Stimulated activated CD8-positive, alpha-beta memory T cell treated with anti-CD3 and anti-CD28 coated beads, Interleukin-12 subunit alpha, Interleukin-12 subunit beta, amount 100 ng/mL, for 4 hours (primary cell): ENCODE measurements at places on chromosomes 3 and 15.
A peak's percentile ranks its signal among the peaks of the same experiment; 100 is the strongest.

GRCh38 chr3:30777426-30778113 lies 116.9 kb downstream of the GADL1 start:
- DNase-seq, result no peak

DNA sequence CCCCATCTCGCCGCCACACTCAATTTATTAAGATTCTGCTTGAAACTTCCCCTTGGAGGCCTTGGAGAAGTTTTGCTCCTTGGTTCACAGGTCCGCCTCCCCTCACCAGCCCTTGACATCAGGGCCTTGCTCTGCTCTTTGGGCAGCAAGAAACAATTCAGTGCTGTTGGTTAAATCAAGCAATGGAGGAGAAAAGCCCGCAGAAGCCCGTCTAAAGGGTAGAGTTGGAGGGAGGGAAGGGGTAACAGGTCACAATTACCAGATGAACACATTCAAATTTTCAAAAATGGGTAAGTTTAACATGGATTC lies 429 bp downstream of the PARP9 start:
- no peak for DNase-seq

- DNase-seq, result no peak
Observed at GRCh38 chr3:42025370-42026138, 63.7 kb upstream of the ULK4 start.

DNA sequence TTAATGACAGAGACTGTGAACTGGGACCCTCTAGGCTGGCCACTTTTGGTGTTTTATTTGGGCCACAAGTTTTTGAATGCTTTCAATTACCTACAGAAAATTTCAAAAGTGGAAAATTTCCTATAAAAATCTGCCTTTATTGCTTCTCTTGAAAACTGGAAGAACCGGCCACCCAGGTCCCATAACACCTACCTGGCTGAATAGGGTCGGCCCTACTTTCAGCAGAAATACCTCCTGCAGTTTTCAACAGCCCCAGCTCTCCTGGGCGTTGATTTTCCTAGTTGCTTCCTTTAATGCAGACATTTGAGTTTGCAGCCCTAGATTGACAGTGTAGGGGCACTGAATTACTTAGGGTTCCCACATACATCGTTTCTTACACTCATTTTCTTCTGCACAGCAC lies 719 bp upstream of the SRPRB start:
- DNase-seq, result no peak

DNA sequence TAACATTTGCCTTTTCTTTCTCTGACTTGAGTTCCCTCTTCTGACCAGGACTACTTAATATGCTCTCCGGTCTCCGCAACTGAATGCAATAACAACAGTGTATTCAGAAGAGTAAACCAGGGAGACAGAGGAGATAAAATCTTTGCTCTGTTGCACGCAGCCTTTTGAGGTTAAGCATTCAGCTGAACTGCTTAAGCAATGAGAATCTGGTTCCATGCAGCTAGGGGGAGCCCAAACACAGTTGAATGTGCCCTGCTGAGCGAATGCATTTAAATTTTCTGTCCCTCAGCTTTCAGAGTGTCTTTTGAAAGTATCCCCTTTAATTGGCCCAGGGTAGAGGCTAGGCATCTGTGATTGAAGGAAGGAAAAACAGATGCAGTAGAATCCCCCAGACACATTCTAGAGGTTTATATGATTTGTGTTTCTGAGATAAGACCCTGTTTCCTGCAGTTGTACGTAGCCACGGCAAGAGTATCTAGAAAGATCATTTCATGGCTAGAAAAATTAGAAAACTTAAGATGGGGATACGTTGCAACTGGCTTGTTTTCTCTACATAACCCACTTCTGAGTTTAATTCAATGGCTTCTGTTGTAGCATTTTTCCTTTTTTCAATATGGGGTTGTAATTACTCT lies 309.6 kb downstream of the TUSC7 start:
- no peak for DNase-seq

DNA sequence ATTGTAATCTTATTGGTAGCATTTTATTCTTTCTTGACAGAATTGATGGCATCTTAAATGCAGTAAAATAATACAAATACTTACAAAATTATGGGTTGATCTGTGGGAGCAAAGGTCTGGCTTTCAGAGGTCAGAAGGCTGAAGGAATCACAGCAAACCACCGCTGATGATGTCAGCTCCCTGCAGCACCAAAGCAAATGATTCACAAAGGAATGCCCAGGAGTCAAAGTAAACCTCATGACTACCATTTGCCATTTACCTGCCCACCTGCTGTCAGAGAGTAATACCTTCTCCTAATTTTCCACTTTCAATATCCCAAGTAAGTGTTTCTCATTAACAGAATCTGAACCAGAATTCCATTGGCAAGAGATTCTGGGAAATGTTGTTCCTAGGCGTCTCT lies 46.1 kb downstream of the CPA3 start:
- DNase-seq, result no peak

- peak; percentile 15 for DNase-seq
Observed at GRCh38 chr3:183306798-183307671, 54.0 kb downstream of the B3GNT5 start.

DNA sequence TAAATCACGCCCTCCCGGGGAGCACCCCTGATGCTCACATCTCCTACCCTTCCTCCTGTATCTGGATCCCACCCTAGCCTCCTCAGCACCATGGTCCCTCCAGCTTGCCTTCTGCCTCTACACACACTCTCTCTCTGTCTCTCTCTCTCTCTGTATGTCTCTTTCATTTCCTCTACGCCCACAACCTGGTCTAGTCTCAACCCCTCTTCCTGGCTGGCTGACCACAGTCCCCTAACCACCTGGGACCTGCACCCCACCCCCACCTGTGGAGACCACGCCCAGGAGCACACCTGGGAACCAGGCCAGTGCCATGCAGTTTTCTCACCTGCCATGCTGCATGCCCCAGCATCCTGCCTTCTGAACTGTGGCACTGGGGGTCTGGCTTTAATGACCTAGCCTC lies 4.0 kb upstream of the CFAP100 start:
- no peak for DNase-seq

DNA sequence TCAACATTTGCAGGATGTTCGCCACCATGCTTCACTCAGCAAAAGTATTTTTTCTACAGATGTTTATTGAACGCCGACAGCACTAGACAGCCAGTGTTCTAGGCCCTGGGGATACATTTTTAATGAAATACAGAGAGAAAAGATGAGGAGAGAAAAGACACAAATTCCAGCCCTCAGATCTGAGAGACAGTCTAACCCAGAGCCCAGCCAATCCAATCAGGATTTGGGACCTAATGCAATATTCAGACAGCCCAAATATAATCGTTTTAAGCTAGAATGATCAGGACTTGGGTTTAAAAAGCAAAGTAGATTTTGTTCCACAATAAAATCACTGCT lies 174.8 kb downstream of the SLCO3A1 start:
- no peak for DNase-seq

DNA sequence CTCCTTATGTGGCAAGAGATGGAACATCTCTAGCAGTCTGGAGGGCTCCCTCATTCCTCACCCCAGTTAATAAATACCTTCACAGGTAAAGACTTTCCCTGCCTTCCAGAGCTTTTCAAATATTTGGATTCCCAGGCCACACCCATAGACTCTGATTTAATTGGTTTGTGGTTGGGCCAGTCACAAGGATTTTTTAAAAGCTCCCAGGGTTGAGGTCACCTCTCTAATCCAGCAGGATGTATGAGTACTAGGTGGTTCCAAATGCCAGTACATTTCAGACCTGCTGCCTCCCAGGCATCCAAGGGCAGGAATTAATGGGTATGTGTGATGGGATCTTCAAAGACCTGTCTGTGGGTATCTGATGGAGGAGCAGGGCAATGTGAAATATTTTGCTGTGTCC lies 312.8 kb downstream of the CLSTN2 start:
- no peak for DNase-seq

DNA sequence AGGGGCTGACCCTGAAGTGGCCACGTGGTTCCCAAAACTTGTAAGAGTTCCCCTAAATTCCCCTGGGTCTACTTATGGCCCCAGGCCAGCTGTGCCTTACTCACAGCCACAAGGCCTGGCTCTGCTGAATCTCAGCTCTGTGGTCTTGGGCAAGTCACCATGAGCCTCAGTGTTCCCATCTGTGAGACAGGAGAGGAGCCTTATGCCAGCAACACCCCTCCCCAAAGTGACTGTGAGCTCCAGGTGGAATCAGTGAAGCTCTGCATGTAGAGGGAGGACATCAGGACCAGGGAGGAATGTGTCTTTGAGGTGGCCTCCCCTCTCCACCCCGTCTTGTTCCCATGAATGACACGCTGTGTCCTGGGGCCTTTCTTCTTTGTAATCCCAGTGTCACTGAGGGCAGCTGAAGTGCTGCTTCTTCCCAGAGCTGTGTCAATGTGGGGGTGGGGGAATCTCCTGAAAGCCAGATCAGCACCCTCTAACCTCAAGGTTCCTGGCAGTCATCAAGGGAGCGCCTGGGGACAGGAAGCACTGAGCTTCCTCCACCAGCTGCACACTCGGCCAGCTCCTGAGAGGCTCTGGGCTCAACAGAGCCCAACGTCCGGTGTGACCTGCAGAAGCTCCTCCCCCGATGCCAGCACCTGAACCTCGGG lies 258.9 kb downstream of the UACA start:
- DNase-seq, result no peak

GRCh38 chr3:24937228-24937627 lies 442.6 kb upstream of the THRB start:
- DNase-seq, result no peak

- DNase-seq, result peak; percentile 11
Observed at GRCh38 chr3:58471025-58471887, 20.6 kb upstream of the KCTD6 start.

GRCh38 chr15:95025924-95026728 lies 794.8 kb downstream of the MCTP2 start:
- DNase-seq, result no peak

GRCh38 chr15:99719096-99719541 lies 14.1 kb downstream of the LYSMD4 start:
- DNase-seq, result no peak

- DNase-seq, result no peak
Observed at GRCh38 chr3:47223755-47224154, 58.8 kb downstream of the KIF9 start.

- no peak for DNase-seq
Observed at GRCh38 chr3:110562621-110563020, 509.0 kb upstream of the NECTIN3 start.

DNA sequence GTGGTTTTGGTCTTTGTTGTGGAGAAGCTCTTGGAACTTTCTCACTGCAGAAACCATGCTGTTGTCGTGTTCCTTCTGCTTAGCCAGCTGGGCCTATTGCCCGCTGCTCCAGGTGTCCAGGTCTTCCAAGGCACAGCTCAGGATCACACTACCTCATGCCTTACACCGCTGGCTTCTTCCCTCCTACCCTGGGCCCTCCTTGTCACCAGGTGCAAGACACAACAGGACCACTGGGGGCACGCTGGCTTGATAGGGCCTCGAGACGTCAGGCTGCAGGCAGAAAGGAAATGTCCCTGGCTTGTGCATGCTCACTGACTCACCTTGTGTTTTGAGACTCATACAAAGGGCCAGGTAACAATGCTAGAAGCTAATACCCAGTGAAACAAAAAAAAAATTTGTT lies 32.3 kb downstream of the PAQR9 start:
- DNase-seq, result no peak

DNA sequence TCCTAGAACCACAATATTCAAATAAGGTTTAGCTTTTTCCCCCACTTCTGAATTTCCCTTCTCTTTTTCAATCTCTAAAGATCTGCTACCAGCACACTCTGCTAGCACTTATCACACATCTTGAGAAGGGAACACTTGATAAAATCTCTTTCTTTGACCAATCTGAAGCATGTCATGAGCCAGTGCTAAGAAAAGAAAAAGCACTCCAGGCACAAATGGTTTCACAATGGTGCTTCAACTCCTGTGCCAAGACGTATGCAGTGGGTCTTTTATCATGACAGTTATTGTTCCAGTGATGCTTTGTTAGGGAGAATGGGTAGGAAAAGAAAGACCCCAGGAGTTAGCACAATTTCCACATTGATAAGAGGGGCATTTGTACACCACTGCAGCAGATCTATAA lies 248.4 kb downstream of the ZNF385D start:
- DNase-seq, result no peak

DNA sequence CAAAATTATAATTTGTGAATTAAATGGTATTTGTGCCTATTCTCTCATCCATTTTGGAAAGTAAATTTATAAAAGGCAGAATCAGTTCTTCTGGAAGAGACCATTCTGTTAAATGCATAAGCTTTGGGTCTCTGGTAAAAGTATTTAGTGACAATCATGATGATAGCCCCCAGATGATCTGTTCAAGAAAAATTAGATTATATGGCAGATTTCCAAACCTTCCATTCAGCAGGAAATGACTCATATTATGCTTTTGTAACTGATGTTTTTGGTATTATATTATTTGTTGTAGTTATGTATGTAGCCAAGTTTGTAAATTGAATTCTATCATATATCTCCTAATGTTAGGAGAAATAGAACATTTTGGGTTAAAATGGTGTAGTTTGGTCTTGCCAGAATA lies 340.8 kb upstream of the DPH6 start:
- DNase-seq, result no peak

GRCh38 chr3:13432093-13432492 lies 12.0 kb upstream of the NUP210 start:
- no peak for DNase-seq

DNA sequence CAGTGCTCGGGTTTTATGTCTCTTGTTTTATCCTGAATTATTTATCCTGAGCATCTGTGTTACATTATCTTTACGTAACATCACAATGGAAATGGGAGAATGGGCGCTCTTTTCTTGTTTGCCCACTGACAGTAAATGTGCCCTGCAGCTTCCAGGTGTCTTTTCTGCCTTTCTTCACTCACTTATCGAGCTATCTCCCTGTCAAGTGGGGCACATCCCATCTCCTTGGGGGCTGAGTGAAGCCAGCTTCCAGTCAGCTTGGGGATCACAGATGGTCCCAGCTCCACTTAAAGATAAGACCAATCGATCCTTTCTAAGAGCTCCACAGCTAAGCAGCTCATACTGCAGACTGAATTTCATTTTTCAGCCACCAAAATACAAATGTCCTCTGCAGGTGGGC lies 125.8 kb downstream of the KBTBD8 start:
- no peak for DNase-seq

- no peak for DNase-seq
Observed at GRCh38 chr3:57757642-57758297, 1.7 kb downstream of the SLMAP start.

GRCh38 chr3:21979706-21980105 lies 228.7 kb upstream of the ZNF385D start:
- DNase-seq, result no peak
